Kidney epithelial cell (primary cell): ENCODE measurements at places on chromosomes 11 and 22. TPM values are rescaled to one million over a fixed set of nuclear protein-coding genes. Genes with fewer than 3 reads are reported as not detected.

GRCh38 chr11:9462172-9462799 is 1.5 kb downstream of the ZNF143 start:
- no peak for DNase-seq

GRCh38 chr22:48738204-48738980 is 1089.3 kb downstream of the BRD1 start:
- no peak for DNase-seq

DNA sequence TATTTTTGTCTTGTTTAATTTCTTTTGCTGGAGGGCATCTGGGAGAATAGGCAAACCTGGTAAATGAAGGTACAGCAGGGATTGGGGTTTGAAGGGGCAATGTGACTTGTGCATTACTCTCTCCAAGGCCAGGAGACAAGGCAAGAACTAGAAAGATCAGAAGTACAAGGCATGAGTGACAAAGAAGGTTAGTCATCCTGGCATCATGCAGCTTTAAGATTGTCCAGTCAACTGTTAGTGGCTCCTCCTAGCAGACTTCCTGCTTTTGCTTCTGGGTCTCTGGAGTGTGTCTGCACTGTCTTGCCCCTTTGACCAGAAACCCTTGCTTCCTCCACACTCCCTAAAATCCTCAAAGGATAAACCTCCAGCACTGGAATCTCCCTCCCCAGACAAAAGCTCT is 27.2 kb upstream of the GLYATL1 start:
- no peak for DNase-seq

- DNase-seq = no peak
These were observed 10.5 kb upstream of the RPS19BP1 start for GRCh38 chr22:39543095-39543494.

GRCh38 chr11:16352707-16353106 is 3.6 kb downstream of the SOX6 start:
- DNase-seq = no peak

- no peak for DNase-seq
These were observed 5.8 kb downstream of the SCUBE1 start for GRCh38 chr22:43337385-43337784.

- no peak for DNase-seq
These were observed 151.7 kb downstream of the SPON1 start for GRCh38 chr11:14114269-14114668.

DNA sequence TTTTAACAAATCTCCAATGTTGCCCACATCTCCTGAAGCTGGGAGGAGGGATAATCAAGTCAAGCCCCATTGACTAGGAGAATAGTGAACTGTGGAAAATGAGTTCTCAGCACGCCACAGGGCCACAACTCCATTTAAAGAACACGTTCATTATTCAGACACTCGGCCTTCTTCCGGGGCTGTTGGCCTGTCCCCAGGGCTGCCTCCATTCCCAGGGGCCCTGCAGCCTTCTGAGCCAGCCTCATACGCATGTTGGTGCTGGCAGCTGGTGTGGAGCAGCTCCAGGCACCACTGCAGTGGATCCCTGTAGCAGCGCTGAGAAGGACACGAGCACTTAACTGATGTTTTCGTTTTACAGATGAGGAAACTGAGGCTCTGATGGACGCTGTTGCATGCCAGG is 87.5 kb upstream of the RCN1 start:
- DNase-seq = no peak

GRCh38 chr11:101458161-101458560 is 125.6 kb downstream of the TRPC6 start:
- no peak for DNase-seq

DNA sequence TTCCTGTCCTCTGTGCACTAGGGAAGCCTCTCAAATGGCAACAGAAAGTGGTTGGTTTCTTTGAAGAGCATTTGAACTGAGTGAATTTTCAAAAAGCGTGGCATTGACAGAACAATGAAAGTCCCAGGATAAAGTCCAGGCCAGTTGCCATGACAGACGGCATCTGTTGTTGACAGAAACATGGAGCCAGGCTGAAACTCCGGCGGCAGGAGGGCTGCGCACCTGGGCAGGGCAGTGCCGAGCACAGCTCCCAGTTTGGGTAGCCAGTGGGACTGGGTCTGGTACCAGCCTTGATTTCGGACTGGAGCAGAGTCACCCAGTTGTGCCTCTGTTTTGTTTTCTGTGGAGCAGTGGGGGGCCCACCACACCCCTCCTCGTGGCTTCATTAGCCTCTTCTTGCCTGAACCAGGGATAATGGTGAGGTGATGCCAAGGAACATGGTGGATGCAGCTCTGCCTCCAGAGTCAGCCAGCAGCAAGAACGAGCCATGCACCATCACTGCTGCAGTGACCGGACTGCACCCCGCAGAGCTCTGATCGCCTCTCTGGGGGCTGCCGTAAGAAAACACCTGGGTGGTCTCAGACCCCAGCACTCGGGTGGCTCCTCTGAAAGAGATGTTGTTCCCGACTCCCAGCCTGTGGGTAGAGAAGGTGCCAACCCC is 9.8 kb upstream of the SEPTIN5 start:
- DNase-seq = no peak

DNA sequence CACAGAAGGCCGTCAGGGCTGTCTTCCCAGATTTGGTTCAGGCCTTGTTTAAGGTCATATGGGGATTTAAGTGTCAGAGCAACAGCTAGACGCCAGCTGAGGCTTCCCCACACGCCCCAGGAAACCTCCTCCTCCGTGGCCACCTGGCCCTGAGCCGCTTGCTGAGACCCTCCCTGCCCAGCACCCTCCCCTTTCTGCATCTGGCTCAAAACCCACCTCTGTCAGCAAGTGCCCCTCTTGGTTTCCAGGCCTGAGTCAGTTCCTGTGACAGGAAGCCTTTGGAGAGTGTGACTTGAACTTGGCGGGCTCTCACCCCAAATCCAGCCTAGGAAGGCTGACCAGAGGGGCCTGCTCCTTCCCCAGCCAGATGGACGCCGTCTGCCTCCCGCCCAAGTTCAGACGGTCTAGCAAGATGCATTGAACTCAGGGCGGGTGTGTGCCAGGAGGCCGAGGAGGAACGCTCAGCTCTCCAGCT is 561 bp downstream of the FXYD2 start:
- DNase-seq = no peak

DNA sequence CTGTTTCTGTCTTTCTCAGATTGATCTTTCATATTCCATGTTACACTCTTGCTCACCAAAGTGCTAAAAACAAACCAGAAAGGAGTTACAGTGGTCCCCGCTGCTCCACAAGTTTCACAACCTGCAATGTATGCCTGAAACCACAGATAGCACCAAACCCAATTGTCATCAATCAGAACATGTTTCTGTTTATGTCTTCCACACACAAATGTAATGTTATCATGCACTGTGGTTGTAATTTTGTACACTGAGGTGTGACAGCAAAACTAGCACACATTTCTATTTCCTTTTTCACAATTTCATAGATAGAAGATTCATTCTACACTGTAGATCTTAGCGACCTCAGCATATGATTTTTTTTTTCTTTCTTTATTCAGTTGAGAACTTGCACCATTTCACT is 1045.9 kb upstream of the RAG2 start:
- no peak for DNase-seq

DNA sequence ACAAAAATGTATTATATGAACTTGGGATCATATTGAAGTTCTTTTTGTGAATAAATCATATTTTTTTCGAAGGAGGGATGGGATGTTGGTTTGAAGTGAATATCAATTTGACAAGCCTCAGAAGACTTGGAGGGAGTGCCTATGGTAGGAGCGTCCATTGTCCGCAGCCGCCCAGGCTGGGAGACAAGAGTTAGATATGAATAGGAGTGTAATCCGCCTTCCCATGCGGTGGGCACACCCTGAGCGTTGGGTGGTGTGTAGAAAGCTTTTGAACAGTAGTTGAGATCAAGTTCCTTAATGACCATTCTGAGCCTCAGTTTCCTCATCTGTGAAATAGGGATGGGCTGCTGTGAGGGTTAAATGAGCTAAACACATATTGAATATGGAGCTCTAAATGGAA is 7.0 kb downstream of the CD82 start:
- no peak for DNase-seq

- DNase-seq = no peak
These were observed 670.2 kb downstream of the OPCML start for GRCh38 chr11:132862137-132862536.

DNA sequence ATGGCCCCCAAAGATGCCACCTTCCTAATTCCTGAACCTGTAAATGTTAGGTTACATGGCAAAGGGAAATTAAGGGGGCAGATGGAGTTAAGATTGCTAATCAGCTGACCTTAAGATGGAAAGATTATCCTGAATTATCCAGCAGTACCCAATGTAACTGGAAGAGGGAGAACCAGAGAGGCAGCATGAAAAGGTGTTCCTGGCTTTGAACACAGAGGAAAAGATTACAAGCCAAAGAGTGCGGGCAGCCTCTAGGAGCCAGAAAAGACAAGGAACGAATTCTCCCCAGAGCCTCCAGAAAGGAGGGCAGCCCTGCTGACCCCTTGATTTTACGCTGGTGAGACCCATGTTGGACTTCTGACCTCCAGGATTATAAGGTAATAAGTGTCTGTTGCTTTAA is 15.1 kb upstream of the THRSP start:
- DNase-seq = no peak

- no peak for DNase-seq
These were observed 15.5 kb downstream of the GNAZ start for GRCh38 chr22:23085785-23086184.

DNA sequence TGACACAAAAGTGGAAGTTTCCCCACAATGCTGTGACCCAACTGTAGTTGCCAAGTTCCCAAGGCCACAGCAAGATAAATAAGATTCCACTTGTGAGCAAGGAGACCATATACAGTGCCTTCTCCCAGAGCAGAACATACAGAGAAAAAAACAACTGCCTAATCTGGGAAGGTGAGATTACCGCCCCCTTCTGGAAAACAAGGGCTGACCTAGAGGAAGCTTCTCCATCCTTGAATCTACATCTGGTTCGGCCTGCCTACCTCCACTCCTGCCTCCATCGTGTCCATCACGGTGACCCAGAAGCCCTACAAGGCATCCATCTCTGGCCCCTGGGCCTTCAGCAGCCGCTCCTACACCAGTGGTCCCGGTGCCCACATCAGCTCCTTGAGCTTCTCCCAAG is 6.1 kb upstream of the RNASEH2C start:
- DNase-seq = no peak

DNA sequence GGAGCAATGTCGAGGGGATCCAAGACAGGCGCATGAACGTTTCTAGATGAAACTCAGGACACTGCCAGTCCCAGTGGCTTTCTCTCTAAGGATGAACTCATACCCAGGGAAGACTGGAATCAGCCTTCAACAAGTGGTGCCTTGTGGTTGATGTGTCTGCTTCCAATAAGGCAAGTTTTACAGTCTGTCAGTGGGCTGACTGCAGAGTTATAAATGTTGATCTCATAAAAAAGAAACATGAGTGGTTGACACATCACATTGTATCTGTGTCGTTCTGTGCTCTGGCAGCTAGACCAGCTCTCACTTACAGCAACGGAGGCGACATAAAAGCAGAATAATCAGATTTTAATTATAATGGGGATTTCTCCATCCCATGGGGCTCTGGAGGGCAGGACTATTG is 96.7 kb downstream of the SNX19 start:
- no peak for DNase-seq

DNA sequence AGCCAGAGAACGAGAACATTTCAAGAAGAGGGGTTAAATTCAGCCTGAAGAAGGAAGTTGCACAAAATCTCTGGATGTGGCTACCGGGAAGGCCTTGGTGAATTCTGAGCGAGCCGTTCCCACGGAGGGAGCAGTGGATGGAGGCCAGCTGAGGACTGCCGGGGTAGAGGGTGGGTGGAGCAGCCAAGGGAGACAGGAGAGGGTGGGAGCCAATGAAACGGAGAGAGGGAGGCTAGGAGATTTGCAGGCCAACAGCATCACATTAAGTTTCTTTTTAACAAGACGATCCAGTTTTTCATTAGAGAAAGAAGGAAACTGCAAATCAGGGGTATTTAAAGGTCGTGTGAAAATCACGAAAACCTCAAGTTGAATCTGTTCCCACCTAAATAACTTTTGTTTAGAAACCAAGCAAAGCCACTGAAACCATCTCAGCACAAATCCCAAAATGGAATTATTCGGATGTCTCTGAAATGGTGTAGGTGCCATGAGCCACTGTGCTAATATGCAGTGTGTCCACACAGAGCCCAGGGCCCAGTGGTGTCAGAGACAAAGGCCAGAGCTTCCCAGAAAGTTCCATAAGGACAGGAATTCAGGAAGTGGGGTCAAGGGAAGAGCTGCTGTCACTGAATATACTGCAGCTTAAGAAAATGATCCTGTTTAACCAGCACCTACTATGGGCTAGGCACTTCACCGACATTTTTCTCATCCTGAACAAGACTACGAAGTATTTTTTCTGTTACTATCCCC is 59.7 kb upstream of the SLC35C1 start:
- DNase-seq = no peak

DNA sequence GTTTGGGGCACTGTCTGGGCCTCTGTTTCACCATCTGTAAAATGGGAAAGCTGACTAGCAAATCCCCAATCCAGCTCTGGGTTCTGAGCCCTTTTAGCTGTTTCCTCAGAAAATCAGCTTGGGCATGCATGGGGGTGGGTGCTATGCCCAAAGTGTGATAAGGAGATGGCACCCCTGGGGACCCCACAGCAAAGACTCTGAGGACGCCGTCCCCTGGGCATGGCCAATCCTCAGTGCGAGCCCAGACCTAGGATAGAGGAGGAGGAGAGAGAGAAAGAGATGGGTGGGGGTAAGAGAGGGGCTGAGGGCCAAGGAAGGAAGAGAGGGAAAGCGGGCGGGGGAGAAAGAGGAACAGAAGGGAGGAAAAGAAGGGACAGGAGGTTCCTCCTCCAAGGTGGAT is 31.8 kb downstream of the TPBGL start:
- DNase-seq = no peak

GRCh38 chr11:92969634-92970347 is at the start of gene MTNR1B:
Gene MTNR1B, plus strand, starts transcription at chr11:92969651. Its CDS starts 75 bp downstream, at chr11:92969726.
- no peak for DNase-seq

Gene TRIM29
- 0.29 and 0.41 TPM in 2 replicates for total RNA-seq

Gene TRIM48
- total RNA-seq = not detected in 2 replicates

Gene GPR83
- 0.07 TPM in 1 of 2 replicates, not detected in the other for total RNA-seq

Gene CTSW
- total RNA-seq = not detected in 2 replicates

Gene CRYBA4
- total RNA-seq = not detected in 2 replicates

Gene C11orf42
- total RNA-seq = not detected in 2 replicates

Gene GSTT2
- 0.50 and 1.2 TPM in 2 replicates for total RNA-seq

Gene KDELR3
- 17.0 and 18.5 TPM in 2 replicates for total RNA-seq

Gene JAML
- 2.5 TPM in 1 of 2 replicates, not detected in the other for total RNA-seq

Gene SEC14L6
- 3.7 and 5.8 TPM in 2 replicates for total RNA-seq

Gene CFAP300
- total RNA-seq = 0.33 and 0.96 TPM in 2 replicates

Gene CRYBB3
- total RNA-seq = 0.82 TPM in 1 of 2 replicates, not detected in the other
